ENCODE measurements at places on chromosomes 11 and 22.

- DNase-seq: no peak
These were observed 19.3 kb downstream of the ZC3H7B start for GRCh38 chr22:41320416-41321240.

- DNase-seq: no peak
These were observed 69.3 kb downstream of the KCNC1 start for GRCh38 chr11:17803754-17804334.

DNA sequence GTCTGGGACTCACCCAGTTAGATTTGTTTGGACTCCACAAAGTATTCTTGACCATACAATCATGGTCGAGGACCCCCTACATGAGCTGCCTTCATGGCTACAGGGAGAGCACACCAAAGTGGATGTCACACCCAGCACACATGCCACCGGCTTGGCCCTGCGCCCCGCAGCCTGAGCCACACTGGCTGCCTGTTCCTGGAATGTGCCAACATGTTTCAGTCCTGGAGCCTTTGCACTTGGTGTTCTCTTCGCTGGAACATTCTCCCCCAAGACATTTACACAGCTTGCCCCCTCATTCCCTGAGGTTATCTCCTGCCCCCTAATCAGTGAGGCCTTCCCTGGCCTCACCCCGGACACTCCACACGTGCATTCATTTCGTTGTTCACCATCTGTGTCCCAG is 46.0 kb downstream of the PPARA start:
- DNase-seq: no peak

GRCh38 chr11:8740129-8740528 is 57.5 kb downstream of the RPL27A start:
- no peak for DNase-seq

DNA sequence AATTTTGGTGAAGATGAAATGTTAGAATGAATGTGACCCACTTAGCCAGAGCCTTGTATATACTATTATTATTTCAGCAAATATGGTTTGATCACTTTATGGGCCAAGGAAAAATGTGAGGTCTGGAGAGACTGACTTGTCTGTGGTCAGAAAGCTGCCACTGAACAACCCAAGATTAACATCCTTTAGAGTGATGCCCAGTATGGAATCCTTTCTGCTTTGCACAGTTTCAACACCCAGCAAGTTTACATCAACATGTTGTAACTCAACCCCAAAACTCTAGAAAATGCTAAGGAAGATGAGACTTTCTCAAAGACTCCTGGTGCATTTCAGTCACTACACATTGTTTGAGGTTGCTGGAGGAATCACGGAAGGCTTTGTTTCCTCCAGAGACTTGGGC is 107.7 kb downstream of the SNX19 start:
- no peak for DNase-seq

DNA sequence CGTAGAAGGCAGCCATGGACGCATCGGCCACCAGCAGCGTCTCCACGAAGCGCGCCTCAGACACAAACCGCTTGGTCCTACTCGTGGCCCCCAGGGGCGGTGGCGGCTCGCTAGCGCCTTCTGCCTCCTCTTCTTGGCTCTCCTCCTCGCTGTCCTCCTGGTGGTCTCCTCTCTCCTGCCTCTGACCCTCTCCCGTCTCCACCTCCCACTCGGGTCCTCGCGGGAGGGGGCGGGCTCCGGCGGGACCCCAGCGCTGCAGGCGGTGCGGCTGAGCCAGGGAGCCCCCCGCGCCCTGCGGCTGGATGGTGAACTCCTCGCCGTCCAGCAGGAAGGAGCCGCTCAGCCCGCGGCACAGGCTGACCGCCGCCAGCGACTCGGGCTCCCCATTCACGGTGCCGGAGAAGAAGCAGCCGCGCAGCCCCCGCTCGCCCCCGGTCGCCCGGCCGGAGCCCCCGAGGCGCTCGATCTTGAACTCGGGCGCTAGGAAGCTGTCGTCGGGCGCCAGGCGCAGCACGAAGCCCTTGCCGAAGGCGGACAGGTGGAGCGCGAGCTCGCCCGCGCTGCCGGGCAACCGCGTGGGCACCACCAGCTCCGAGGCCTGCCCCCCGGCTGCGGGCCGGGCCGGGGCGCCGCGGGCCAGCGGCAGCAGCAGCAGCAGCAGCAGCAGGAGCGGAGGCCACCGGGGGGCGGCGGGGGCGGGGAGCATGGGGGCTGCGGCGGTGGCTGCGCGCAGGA is 661 bp downstream of the ADAMTS8 start:
- no peak for DNase-seq

- DNase-seq: no peak
These were observed 1261.4 kb upstream of the TENM4 start for GRCh38 chr11:80702264-80702663.

GRCh38 chr11:130609121-130610035 is 160.9 kb downstream of the ADAMTS15 start:
- DNase-seq: no peak

DNA sequence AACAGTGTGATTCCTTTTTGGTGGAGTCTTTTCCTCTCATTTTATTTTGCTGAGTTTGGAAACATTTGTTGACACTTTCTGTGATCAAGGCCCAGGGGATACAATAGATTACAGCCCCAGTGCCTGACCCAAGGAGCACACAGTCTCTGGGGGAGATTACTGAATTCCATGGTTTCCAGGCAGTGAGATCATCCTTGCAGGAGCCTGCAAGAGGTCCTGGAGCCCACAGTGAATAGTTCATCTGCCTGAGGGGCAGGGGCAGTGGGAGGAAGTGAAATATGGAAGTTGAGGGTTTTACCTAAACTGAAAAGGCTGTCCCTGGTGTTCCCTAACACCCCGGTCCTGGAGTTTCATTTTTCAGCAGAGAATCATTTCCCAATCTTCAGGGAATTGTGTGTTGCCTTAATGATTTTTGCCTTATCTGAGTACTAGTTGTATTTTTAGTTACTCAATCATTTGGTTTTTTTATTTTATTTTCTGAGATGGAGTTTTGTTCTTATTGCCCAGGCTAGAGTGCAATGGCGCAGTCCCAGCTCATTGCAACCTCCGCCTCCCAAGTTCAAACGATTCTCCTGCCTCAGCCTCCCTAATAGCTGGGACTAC is 7.7 kb downstream of the CCS start:
- no peak for DNase-seq

- no peak for DNase-seq
These were observed 79.5 kb downstream of the PARVA start for GRCh38 chr11:12456651-12457579.

DNA sequence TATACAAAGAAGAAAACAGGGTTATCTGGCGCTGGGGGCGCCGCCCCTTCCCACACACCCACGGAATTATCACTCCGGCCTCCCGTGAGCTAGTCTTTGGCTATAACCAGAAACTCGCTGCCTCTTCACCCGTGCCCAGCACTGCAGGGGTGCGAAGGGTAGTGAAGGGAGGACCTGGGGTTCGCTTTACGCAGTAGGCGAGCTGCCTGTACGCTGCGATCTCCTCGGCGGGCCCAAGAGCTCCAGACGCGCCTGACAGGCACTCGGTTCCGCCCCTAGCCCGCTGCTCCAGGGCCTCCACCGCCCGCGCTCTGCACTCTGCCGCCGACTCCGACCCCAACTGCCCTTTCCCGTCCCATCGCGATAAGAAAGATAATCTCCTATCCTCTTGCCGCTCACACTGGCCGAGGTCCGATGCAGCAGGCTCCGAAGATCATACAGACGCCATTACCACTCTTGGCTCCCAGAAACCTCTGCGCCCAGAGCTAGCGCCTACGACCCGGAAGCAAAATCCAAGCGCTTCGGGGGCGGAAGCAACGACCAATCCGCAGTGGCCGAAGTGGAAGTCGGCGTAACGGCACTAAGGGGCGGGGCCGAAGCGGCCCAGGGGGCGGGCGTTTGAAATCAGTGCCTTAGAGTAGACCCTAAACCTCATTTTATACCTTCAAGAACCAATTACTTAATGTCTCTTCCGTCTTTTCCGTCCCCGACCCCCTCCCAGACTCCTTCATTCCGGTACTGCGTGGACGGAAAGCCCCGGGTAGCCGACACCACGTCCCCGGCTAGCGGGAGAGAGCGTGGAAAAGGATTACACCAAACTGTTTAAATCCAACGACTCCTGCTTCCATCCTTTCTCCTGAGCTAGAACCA is at the start of the genes CWC15 and KDM4D:
CWC15 (minus strand) TSS at position 458 of the 870 bp plus-strand sequence. CDS start 1,371 bp downstream, outside the sequence.
KDM4D (plus strand) TSS at position 611 of the 870 bp plus-strand sequence. CDS start 23,664 bp downstream, outside the sequence.
- peak; percentile 95 for DNase-seq

GRCh38 chr11:74730571-74731260 is 510 bp downstream of the CHRDL2 start:
- no peak for DNase-seq

DNA sequence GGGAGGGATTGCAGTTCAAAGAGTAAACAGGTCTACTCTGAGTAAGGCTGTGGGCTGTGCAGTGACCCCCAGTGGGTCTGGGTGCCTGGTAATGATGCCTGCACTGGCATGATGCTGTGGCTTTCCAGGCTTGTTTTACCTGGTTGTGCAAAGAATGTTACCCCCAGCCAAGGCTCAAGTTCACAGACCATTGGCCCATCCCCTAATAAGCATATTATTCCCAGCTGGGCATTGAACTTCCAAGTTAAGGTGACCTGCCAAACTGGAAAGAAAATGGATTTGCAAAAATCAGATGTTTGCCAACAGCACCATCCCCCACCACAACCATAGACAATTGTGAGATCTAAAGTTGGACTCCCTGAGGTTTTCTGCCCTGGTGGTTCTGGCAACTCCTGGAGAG is 7.9 kb upstream of the EHF start:
- no peak for DNase-seq

DNA sequence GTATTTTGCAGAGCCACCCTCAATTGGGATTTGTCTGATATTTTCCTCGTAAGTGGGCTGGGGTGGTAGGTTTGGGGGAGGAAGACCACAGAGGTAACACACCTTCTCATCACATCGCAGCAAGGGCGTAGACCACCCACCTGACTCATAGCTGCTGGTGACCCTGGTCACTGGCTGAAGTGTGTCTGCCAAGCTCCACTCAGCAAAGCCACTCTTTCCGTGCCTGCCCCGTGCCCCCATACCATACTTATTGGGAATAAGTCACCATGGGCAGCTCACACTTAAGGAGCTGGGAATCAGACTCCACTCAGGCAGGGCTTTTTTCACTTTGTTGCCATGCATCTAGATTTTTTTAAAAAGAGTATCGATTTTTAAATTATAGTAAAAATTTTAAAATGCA is 111.6 kb downstream of the PHF21B start:
- no peak for DNase-seq

DNA sequence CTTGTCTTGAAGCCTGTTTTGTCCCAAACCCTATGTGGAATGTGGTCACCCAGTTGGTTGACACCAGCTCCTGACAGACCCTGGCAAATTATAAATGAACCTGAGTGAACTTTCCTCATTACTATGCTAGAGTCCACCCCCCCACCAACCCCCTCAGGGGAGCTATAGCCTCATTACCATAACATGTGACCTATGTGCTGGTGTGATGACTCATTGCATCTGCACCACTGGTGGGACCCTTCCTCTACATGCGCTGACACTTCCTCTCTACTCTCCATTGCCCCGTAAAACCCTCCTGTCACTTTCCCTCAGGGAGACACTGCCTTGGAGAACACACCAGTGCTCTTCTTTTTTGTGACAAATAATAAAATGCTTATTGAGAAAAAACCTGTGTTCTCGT is 105.0 kb upstream of the SESN3 start:
- no peak for DNase-seq

- no peak for DNase-seq
These were observed 874 bp upstream of the IL17RA start for GRCh38 chr22:17083811-17084441.

DNA sequence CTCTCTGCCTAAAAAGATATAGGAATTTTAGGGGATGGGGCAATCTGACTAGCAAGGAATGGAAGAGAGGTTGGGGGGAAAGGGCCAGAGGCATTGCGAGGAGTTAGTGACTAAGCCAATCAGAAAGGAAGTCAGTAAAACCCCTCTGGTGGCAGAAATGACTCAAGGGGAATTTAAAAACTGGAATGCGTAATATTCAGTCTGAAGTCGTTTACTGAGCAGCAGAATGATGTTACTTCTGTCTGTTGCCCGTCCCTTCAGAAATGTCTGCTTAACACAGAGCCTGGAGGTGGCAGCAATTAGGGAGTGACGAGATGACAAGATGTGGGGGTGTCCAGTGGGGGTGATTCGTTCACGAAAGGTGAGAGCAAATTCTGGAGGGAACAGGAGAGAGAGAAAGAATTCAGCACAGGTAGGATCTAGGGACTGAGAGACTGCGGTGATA is 107.7 kb upstream of the CLMP start:
- DNase-seq: no peak

DNA sequence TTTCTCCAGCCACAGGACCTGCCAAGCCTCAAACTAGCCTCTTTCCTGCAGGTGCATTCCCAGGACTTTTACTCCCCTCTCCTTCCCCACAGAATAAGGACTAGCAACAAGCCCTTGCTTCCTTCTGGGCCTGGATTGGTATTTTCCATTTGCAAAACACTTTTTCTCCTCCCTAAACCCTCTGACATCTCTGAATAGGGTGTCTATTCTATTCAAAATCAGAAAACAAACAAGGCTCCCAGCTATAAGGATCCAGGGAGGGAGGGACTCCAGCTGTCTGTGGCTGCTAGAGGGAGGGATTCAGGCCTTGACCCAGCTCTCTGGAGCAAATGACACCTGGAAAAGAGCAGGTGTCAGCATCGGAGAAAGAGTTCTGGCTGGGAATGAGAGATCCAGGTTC is 168.5 kb upstream of the BDNF start:
- no peak for DNase-seq

GRCh38 chr22:37196539-37197450 is 8.7 kb upstream of the C1QTNF6 start:
- no peak for DNase-seq

DNA sequence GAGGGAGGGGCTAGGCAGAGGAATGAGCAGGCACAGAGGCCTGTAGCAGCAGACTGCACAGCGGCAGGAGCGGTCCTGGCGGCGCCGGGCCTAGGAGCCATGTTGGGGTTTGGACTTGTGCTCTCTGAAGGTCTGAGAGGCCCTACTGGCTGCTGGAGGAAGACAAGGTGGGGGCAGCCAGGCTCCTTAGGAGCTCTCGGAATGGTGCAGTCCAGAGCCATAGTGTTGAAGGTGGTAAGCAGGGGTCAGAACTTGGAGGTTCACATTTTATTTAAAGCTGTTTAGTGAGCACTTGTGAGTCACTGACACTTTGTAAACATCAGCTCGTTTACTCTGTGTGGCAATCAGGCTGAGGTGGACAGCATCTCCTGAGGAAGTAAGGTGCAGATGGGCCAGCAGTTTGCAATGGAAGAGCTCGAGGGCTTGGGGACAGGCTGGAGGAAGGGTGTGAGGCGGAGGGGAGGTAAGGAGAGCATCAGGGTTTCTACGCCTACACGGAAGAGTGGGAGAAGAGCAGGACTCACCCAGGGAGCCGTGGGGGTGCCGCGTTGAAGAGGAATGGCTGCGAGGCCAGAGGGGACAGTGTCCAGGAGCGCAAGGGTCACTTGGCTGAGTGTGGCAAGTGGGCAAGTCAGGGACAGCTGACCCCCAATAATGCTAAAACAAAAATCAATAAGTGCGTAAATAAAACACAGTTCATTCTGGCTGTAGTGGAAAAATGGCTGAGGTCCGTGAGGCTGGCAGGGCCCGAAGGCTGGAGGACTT is 10.0 kb upstream of the TMEM191C start:
- no peak for DNase-seq

DNA sequence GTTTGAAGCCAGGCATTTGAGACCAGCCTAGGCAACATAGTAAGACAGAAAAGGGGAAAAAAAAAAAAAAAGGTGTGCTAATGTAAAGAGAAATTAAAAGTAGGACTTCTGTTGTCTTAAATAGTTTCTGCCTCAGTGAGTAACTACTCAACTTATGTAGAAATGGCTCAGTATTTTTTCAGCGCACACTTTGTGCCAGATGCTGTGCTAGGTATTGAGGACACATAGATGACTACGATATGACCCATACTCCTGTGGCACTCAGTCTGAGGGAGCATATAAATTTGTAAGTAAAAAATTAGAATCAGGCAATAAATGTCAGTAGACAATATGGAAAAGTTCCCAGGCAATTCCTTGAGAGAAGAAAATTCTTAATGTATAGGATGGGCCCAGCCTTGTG is 93.9 kb downstream of the YAP1 start:
- no peak for DNase-seq

Measured in RPMI8226 (cell line).